ENCODE measurements at places on chromosomes 2 and 18.

DNA sequence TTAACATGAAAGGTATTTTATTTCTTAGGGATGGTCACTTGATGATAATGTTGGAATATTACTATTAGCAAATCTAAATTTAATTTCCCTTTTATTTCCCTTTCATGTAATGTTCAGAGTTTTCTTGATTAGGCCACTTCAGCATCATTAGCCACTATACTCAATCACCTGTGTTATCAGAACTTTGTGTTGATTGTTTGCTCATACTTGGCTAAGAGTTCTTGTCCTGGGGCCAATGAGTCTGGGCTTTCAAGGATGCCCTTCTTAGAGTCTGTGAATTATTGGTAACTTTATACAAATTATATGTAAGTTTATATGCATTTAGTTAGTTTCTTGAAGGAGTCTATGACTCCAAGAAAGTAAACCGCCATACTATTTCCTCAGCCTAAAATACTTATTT lies 408.0 kb upstream of the DDX18 start:
- DNase-seq, result no peak

GRCh38 chr18:54119524-54120019 lies 104.9 kb downstream of the MBD2 start:
- peak; percentile 27 for DNase-seq

DNA sequence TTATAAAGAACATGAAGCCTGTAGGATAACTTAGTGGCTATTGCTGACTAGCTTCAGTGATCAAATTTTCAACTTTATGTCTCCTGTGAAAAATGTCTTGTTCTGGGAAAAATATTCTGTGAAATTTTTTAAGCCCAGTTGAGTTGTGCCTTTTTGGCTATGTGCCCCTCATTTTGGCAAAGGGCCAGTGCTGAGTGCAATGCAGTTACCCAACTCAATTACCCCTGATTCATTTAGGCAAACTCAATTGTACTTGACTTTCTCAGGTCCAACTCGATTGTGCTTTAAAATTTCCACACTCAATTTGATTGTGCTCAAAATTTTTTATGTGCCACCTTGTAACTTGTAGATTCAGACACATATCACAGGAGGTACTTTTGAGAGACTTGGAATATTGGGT lies 548.8 kb upstream of the NRP2 start:
- no peak for DNase-seq

DNA sequence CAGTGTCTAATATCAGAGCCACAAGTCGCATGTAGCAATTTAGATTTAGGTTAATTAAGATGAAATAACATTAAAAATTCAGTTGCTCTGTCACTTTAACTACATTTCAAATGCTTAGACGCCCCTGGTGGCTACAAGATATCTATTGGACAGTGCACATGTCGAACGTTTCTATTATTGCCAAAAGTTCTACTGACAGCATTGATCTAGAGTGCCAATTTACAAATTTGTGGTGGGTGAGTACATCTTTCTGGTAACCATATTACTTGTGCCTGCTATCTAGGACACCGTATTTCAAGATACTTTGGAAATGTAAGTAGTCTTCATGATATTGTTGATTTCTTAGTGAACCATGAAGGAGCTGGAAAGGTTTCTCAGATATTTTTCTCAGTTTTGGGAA lies 20.2 kb downstream of the PIK3C3 start:
- DNase-seq, result no peak

All from SW480 (cell line).